ENCODE measurements at places on chromosomes 12 and 14.

GRCh38 chr12:106380954-106381353 lies 23.4 kb downstream of the POLR3B start:
- DNase-seq: no peak

DNA sequence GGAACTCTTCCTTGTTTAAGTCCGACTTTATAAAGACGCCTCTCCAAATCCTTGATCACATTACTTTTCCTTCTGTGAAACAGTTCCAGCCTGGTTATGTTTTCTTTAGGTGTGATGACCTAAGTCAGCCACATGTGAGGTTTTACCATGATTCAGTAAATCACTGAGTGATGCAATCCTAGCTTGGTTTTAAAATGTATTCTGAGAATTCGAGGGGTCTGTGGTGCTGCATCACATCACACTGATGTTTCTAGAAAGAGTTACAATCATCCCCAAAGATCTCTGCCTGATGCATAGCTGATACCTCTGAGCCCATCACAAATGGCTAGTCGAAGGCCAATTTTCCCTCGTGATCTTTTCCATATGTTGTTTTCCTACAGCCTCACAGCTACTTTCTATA lies 152.7 kb downstream of the ANO2 start:
- DNase-seq: no peak

DNA sequence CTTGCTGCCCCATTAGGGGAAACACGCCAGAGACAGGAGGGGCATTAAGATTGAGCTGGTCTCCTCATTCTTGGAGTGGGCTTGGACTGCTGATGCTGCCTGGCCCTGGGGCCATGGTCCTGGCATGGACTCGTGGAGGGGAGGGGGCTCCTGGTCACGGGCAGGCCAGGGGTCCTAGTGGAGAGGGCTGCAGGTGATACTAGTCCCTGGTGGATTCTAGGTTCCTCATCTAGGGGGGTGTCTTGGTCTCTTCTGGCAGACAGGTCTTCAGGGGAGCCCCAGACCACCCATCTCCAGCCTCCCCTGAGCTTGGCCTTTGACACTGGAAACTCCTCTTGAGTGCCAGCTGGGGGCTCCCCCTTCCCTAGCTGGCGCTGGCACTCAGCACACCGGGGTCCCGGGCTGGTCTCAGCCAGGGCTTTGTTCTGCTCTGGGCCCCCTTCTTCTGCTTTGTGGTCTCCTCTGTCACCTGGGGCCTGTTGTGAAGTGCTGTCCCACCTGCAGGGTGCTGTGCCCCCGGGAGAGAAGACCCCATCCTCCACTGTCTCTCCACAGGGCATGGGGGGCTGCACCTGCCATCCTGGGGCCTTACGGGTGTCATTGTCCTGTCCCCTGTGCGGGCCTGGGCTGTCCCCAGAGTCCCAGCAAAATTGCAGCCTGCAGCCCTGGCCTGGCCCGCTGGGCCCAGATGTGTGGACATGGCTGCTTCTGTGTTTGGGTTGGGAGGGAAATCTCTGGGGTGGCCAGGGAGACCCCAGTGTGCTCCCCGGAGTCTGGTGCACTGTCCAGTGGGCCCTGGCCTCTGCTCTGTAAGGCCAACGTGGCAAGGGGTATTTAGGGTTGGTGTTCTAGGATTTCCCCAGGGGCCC lies 2.3 kb downstream of the KIF26A start:
- no peak for DNase-seq

GRCh38 chr12:101962486-101962885 lies 85.1 kb downstream of the DRAM1 start:
- no peak for DNase-seq

GRCh38 chr12:51836041-51836826 lies 12.3 kb downstream of the FIGNL2 start:
- DNase-seq: no peak

- no peak for DNase-seq
Observed at GRCh38 chr12:130796985-130797686, 41.9 kb downstream of the STX2 start.

GRCh38 chr14:92731622-92732115 lies 16.8 kb downstream of the LGMN start:
- DNase-seq: no peak

- no peak for DNase-seq
Observed at GRCh38 chr12:124298685-124299410, 4.0 kb downstream of the RFLNA start.

- no peak for DNase-seq
Observed at GRCh38 chr12:128336204-128337070, 69.5 kb downstream of the TMEM132C start.

GRCh38 chr12:108611884-108612415 lies 14.1 kb upstream of the TMEM119 start:
- DNase-seq: no peak

DNA sequence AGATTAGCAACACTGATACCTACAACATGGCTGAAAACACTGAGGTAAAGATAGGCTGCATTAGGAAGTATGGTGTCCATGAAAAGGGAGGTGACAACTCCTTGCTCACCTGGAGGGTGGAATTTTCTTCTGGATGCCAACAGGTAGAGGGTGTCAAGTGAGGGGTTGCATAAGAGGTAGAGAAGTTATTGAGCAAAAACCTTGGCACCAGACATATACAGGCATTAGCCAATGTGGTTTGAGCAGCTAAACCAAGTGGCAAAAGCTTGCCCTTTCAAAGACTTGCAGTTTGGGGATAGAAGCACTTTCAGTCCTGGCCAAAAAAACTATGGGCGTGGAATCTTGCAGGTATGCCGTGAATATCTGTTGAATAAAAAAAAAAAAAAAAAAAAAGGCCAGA lies 3.8 kb downstream of the RITA1 start:
- DNase-seq: no peak

DNA sequence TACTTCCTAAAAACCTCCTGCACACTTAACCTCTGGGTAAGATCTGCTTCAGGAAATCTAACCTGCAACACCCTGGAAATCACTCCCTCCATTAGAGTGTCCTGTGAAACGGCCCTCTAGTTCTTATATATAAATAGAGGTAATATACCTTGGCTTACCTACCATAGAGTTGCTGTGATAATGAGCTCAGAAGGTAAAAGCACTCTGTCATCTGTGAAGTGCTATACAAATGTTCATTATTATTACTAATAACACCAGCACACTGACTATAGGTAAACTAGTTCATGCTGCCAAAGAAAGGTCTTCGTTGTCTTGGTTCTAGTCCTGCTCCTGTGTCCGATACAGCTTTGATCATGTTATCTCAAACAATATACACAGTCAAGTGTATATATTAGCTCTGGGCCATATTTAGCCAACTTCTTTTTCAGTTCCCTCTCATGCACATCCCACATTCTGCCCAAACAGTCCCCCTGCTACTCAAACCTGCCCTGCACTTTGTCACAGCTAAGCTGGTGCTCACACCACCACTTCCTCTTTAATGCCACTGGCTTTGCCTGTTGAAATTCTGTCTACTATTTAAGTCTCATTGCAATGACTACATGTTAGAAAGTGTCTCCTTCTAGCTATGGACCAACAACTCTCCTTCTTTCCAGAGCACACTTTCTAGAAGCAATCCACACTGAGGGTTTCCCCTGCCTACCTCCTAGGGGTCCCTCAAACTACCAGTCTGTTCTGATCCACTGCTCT lies 5.1 kb downstream of the E2F7 start:
- no peak for DNase-seq

DNA sequence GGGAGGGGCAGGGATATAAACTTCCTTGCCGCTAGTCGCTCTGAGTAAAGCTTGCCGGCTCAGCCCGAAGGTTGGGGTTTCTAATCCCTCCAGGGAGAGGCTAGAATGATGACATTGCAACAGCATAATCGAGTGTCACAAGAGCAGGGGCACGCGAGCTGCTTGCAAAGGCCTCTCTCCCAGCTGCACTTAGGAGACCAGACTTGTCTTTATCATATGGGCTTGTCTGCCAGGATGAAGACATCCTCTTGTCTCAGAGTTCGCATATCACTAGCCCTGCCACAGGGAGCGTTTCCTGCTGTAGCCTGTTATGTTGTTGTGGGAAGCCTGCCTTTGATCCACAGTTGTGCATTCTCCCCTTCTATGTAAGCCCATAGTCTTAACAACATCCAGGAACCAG lies 180.0 kb downstream of the ESR2 start:
- DNase-seq: peak; percentile 41

DNA sequence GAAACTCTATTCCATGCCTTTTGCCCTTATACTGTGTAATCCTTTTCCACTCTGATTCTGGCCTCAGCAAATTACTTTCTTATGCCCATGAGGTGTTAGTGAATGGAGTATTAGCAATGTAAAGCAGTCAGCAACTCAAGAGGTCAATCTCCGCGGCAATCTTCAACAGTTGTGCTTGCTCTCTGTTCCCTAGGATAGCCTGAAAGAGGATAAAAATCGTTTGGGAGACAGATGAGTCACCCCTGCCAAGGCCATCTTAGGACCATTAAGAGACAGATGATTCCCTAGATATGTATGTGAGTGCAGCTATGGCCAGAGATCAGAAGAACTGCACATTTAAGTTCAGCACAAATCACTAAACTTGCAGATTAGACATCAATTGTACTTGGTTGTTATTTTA lies 1145.8 kb downstream of the GALC start:
- DNase-seq: no peak

GRCh38 chr12:101877806-101878242 lies 444 bp downstream of the DRAM1 start:
- peak; percentile 24 for DNase-seq
